Effector memory CD4-positive, alpha-beta T cell (primary cell): ENCODE measurements at places on chromosomes 1 and 21.

GRCh38 chr1:21663248-21663950 lies 5.8 kb downstream of the RAP1GAP start:
- DNase-seq, result no peak

DNA sequence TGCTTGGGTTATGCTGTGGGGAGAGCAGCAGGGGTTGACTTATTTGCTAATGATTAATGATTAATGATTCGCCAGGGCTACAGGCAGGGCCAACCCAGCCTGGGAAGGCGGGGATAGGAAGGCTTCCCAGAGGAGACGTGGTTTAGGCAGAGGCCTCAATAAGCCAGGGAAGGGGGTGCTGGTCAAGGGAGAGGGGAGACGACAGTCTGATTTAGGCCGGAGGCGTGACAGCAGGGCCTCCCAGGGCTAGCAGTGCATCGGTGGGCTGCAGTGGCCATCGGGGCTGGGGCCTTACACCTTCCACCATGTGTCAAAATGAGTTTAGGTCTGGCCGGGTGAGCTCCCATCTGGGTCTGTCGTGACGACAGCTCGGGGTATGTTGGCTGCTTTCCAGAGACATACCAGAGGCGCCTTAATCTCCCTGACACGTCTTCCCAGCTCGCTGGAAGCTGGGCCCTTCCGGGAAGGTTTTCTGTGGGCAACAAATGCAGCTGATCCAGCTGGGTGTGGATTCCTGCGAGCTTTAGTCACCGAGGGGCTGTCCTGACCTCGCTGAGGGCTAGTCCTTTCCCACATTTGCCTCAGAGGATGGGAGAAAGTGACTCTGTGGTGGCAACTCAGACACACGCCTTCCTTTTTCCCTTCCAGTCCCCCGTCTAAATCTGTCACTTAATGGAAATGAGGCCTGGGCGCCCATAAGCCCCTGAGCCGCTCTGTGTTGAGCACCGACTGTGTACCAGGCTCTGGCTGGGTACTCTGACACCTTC lies 3.7 kb upstream of the SLC1A7 start:
- DNase-seq, result no peak

DNA sequence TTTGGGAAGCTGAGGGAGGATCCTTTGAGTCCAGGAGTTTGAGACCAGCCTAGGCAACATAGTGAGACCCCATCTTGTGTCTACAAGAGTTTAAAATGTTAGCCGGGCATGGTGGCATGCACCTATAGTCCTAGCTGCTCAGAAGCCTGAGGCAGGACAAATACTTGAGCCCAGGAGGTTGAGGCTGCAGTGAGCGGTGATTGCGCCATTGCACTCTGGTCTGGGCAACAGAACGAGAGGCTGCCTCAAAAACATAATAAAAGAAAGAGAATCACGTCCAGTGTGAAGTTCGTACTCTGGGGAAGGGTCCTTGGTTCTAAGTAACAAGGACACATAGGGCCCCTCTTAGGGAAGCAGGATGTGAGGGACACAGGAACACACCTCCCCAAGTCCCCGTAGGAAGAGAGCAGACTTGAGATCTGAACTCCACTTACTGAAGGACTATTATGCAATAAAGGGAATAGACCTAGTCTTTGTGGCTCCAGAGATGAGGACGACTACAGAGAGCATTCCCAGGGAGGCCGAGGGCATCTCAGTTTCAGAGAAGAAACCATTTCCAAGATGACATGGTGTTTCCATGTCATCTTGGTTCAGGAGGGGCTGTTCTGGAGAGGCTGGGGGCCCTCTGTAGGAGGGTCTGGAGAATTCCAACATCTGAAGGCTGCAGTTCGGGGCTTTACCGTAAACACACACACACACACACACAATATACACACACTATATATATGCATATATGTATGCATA lies 10.8 kb upstream of the ENO1 start:
- DNase-seq, result no peak

DNA sequence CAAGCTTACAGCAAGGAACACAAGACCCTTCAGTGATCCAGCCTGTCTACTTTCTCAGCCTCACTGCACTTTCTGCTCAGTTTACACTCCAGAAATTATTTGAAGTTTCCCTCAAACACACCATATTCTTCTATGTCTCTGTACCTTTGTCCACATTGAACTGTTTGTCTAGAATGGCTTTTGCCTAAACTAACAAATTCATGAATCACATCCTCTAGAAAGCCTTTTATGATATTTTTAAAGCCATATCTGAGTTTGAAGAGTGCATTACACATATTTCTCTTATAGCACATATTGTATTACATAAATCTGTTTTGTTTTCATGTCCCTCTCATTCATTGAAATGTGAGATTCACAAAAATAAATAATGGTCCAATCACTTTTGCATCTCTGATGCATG lies 446.0 kb upstream of the ZRANB2 start:
- no peak for DNase-seq

DNA sequence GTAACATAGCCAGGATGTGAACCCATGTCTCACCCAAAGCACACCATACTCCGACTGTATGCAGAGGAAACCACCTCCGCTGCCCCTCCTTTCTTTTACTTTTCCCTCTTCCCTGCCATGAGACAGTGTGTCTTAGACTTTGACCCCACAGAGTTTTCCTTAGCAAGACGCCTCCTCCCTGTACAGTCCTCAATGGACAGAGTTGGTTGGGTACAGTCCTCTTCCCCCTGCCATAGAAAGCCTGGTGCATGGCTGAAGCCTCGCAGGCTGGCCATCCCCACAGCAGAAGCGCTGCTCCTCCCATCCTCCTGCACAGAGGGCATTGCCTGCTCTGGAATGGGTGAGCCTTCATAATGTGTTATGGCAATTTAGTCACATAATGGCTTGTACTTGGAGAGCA lies 127.9 kb downstream of the PLPP3 start:
- DNase-seq, result no peak

DNA sequence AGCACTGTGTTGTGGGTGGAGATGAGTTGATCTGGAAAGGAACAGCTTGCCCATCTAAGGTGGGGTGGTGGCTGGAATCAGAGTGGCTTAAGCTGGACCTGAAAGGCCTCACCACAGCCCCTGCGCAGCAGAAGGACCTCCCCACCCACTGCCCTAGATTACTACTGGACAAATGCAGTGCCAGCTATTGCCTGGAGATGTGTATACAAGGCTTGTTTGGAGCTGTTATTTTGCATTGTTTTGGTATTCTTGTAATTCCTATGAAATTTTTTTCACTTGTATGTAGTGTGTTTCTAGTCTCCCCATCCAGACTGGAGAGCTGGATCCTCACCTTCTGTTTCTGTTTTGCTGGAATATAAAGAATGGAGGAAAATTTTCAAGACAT lies 1.3 kb upstream of the SLC30A1 start:
- DNase-seq, result no peak

GRCh38 chr21:35358008-35358407 lies 308.9 kb upstream of the RUNX1 start:
- no peak for DNase-seq

DNA sequence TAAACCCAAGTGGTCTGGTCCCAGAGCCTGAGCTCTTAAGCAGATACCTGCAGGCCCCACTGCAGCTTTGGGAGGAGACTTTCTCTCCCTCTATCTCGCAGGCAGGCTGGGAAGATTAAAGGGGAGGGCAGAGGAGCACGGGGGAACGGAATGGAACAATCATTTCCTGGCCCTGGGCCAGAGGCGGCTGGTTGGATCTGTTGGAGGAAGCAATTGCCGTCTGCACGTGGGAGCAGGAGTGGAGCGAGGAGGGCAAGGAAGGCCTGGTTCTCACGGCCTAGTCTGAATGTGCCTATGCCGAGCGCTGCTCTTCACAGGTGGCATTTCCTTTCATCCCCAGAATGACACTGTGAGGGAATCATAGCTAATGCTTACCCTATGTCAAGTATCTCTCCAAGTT lies 23.7 kb downstream of the NKAIN1 start:
- DNase-seq, result no peak

- DNase-seq, result no peak
Measured at GRCh38 chr1:229428256-229428655, 5.6 kb downstream of the ACTA1 start.

- DNase-seq, result no peak
Measured at GRCh38 chr1:215497528-215497927, 69.6 kb upstream of the KCTD3 start.

DNA sequence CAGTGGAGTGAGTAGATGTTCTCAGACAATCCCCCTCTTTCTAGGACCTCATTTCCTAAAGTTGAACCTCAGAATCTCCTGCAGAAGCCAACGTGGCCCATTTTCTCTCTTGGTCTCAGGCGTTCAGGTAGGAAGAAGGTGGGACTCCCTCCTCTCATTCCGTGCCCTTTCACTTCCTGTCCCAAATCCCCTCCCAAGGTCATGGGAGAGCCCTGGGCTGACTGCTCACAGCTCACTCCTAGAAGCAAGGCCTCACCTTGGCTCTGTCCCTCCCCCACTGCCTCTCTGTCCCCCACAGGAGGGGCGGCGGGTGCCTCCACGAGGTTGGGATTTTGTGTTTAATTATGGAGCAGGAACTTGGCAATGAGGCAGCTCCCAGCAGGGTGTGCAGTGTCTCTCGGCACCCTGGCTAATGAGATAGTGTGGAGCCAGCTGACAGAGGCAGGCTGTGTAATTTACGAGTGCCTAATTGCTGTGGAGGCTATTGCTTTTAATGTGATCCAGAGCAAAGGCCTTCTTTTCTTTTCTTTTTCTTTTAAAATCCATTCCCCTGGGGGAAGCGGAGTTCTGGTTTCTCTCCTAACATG lies 9.1 kb upstream of the CDK18 start:
- DNase-seq, result no peak

DNA sequence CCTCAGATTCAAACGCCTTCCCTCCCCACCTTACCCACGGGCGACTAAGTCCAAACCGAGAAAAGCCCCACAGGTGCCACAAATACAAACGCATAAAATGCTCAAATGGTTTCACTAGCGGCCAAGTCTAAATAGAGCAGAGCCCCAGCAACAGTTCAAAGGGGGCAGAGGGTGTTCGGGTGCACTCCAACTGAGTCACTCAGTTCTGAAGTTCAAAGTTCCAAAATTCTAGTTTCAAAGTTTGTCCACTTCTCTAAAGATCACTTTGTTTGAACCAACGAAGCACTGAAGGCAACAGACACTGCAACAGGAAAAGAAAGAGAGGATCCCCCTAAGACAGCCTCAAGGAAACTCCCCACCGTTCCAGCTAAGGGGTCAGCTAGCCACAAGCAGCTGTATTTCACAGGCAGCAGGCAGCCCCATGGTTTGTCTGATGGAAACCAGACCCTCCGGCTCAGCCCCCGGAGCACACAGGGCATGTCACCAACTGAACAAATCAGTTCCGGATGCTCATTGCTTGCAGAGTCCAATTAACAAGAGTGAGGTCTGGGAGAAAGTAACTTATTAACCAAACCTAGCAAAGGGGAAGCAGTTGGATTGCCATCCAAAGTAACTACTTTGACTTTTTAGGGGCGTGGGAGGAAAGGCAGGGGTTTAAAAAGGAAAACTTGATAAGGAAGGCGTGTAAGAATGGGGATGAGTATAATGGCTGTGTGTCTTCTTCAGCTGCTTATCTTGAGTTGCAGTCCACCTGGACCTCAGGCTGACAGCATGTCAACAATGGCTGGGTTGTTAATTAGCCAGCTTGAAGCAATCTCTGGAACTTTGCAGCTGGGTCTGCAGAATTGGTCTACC lies 1423.9 kb upstream of the PRMT6 start:
- no peak for DNase-seq

- no peak for DNase-seq
Measured at GRCh38 chr1:15226388-15227255, 20.4 kb upstream of the FHAD1 start.

GRCh38 chr1:228337031-228337564 lies 69.5 kb downstream of the TRIM11 start:
- DNase-seq, result no peak

- no peak for DNase-seq
Measured at GRCh38 chr1:15089258-15089992, 64.1 kb upstream of the TMEM51 start.

DNA sequence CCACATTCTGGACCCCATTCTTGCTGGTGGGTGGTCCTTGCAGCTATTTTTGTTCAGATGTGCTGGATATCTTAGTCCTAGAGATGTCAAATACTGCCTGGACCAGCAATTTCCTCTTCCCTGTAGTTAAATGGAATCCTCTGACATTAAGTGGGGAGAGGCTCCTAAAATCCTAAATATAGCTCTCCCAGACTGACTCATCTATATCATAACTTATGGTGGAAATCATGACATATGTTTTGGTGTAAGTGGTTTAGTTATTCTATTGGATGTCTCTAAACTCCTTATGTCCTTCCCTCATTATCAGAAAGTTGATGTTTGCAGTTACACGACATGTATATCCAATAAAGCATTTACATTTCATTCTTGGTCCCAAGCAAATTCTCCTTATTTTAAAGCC lies 73.1 kb downstream of the KCNJ6 start:
- DNase-seq, result no peak

GRCh38 chr1:28161751-28162150 lies 14.7 kb downstream of the PTAFR start:
- DNase-seq, result no peak

GRCh38 chr1:221756830-221757551 lies 15.1 kb upstream of the DUSP10 start:
- DNase-seq, result no peak

DNA sequence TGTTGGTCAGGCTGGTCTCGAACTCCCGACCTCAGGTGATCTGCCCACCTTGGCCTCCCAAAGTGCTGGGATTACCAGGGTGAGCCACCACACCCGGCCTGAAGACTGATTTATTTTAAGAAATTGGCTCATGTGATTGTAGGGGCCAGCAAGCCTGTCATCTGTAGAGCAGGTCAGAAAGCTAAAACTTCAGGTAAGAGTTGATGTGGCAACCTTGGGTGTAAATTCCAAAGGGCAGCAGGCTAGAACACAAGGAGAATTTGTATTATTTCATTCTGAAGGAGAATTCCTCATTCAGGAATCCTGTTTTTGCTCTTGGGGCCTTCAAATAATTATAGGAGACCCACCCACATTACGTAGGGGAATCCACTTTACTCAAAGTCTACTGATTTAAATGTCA lies 728.7 kb downstream of the LTN1 start:
- no peak for DNase-seq
